ENCODE measurements at places on chromosomes 12 and 14.

DNA sequence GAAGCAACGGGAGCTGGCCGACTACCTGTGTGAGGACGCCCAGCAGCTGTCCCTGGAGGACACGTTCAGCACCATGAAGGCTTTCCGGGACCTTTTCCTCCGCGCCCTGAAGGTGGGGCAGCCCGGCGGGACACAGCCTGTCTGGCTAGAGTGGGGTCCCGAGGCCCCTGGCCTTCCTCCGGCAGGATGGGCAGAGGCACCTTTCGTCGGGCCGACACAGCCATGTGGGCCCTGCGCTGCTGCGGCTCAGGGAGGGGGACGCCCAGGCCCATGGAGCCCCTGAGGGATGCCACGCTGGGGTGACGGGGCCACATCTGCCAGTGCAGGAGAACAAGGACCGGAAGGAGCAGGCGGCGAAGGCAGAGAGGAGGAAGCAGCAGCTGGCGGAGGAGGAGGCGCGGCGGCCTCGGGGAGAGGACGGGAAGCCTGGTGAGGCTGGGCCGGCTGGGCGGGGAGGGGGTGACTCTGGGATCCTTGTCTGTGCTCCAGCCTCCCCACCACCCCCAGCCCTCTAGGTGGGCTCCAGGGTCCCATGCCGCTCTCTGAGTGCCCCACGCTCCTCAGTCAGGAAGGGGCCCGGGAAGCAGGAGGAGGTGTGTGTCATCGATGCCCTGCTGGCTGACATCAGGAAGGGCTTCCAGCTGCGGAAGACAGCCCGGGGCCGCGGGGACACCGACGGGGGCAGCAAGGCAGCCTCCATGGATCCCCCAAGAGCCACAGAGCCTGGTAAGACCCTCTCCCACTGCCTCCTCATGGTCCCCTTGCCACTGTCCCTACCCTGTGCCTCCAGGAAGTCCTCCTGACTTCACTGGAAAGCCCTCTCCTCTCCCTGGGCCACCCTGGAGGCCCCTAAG lies 10.9 kb upstream of the ADSS1 start:
- no peak for DNase-seq

- DNase-seq = no peak
Observed at GRCh38 chr14:74982661-74983060, 20.1 kb upstream of the EIF2B2 start.

- no peak for DNase-seq
Observed at GRCh38 chr12:84982888-84983287, 53.2 kb downstream of the TSPAN19 start.

- no peak for DNase-seq
Observed at GRCh38 chr12:30019366-30020140, 235.8 kb upstream of the TMTC1 start.

DNA sequence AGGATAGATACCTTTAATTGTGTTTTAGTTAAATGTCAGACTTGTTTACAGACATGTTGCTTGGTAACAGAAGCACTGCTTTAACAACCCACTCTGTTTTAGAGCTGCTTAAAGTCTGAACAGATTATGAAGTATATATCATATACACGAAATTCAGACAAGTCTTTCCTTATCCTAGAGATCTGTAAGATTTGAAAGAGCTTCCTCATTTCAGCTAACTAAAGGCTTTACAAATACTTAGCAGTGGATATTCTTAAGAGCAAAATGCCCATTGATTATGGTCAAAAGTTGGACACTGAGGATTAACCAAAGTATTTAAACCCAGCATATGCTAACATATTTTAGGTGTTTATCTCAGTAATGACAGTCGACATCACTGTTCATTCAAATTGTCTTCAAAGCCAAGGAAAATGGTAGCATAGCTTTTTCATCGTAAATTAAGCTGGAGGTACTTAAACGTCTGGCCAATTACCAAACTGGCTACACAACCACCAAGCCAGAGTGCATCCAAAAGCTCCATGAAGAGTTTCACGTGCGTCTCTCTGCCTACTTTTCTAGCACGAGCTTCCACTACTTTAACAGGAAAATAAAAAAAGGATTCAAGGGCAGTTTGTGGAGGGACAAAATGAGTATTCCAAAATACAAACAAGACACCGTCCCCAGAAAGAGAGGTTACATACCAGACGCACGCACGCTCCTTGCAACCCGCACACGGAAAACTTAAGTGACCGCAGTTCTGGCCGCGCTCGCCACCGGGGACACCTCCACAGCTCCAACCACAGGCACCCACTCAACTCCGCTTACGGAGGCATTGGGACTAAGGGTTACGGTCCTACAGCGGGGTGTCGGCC lies 565 bp downstream of the CEP83 start:
- no peak for DNase-seq

DNA sequence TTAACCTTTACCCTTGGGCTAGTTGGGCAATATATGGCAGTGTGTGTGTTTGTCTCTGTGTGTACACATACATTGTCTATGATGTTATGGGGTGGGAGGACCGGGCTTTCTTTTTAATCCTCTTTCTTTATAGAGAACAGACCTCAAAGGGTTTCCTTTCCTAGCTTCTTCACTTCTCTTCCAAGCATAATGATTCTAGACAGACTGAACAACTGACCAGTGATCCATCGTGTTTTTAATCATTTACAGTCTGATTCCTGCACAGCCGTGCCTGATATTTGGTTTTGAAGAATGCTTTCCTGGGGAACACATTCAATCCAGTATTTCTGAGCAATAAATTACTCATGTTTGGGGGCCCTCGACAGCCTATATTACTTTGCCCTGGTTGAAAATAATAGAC lies 481.1 kb upstream of the DCN start:
- DNase-seq = no peak

DNA sequence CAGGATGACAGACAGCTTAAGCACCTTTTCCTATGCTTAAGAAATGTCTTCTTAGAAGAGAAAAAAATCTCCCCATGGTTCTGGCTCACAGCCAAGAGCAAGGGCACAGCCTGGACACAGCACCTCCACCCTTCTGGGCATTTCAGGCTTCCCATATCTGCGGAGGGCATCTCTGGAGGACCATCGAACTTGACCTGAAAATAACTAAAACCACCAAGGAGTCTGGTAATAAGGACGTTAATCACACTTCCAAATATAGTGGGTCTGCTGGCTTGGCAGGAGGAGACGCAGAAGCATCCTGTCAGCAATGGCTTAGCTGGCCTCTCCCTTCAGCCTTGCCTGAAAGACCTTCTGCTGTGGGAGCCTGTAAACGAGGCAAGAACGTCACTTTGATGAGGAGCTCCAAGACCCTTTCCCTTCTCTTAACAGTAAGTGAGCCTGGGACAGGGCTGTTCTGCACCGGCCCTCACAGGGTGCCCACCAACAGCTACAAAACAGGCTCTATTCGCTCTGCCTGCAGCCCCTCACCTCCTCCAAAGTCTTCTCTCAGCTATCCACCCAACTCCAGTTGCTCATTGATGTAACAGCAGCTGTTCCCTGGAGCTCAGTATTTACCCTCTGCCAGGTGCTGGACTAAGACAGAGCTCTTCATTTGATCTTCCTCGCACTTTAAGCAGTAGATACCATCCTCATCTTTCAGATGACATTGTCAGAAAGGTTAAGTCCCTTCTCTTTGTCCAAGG lies 13.2 kb downstream of the SETD3 start:
- DNase-seq = no peak

DNA sequence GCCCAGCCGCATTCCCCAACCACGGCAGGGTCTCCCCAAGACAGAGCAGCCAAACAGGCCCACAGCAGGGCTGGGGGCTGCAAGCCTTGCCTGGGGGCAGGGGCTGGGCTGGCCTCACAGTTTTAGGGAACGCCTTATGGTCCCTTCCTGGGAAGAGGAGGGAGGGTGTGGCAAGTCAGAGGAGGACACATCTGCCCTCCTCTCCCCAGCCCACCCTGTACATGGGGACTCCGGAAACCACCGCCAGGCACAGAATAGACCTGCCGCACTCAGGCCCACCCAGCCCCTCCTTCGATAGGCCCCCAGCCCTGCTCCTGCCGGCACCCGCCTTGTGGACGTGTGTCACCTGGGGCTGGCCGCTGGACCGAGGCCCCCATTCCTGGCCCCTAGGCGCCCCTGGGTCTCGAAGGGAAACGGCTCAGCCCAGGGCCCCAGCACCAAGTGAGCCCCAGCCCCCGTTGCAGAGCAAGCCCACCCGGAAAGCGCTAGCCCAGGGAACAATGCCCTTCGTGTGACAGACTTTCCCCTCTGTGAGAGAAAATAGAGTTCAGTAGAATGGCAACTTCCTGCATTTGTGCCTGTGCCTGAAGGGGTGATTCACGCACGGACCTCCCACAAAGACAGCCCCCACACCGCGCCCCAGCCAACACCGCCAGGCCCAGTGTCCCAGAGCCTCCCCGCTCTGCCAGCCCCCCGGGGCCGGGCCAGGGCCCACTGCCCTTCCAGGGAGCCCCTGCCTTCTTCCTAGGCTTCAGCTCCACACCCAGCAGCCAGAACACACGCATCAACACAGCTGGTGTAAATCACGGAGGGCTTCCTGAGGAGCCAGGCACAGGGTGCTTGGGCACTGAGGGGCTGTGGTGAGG lies 12.0 kb upstream of the NUDT14 start:
- DNase-seq = no peak

- DNase-seq = no peak
Observed at GRCh38 chr12:131912518-131913274, 16.4 kb upstream of the PUS1 start.

DNA sequence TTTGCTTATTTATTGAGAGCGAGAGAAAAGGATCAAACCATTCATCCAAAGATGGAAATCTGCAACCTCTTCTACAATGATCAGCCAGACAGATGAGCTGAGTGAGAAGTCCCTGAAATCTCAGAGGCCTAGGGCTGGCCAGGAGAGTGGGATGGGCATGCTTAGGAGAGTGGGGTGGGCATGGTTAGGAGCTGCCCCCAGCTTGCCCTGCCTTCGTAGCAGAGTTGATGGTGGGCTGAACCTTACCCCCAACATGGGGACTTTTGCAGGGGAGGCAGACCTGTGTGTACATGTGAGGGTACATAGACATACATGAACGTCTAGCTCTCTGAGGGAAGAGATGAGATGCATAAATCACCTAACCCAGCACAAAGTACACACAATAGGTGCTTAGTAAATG lies 95.7 kb upstream of the ESRRB start:
- DNase-seq = no peak

GRCh38 chr14:68552602-68553001 lies 240.3 kb downstream of the ZFP36L1 start:
- no peak for DNase-seq

GRCh38 chr14:54867011-54867410 lies 35.6 kb downstream of the GCH1 start:
- DNase-seq = no peak

DNA sequence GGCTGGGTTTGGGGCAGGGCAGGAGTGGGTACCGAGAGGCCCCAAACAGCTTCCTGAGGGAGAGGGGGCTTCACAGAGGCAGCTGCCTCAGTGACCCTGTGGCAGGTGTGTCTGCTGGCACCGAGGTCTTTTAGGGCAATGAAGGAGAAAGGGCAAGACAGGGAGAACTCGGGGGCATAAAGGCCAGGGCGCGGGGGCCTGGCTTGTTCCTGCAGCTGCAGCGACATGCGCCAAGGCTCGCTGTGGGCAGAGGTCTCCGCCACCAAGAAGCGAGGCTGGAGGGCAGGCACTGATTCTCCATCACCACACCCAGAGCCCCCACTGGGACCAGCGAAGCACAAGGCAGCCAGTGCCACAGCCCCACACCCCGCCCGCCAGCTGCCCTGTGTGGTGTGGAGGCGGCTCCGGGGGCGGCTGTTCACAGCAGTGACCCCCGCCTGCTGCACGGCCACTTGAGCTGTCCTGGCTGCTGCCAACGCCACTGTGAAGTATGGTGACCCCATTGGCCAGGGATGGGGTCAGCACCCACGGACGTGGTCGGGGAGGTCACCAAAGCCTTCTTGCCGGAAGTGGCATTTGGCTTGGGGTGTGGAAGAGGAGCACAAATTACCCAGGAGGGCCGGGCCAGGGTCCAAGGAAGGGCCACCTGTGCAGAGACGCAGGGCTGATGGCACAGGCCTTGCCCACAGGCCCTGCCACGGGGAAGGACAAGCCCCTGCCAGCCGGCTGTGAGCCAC lies 16.4 kb downstream of the BAG5 start:
- no peak for DNase-seq

DNA sequence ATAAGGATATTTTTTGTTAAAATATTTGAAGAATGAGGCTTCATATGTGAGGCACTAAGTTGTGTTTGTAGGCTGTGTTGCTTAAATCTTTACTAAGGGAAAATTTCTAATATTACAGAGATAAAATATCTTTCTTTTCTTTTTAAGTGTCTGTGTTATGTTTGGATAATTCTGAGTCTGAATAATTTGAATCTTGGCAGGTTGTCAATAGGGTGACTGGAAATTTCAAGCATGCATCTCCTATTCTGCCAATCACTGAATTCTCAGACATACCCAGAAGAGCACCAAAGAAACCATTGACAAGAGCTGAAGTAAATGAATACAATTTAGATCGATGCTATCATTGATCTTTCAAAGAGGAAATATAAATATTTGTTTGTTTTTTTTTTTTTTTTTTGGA lies 29.4 kb downstream of the TMPO start:
- DNase-seq = no peak

DNA sequence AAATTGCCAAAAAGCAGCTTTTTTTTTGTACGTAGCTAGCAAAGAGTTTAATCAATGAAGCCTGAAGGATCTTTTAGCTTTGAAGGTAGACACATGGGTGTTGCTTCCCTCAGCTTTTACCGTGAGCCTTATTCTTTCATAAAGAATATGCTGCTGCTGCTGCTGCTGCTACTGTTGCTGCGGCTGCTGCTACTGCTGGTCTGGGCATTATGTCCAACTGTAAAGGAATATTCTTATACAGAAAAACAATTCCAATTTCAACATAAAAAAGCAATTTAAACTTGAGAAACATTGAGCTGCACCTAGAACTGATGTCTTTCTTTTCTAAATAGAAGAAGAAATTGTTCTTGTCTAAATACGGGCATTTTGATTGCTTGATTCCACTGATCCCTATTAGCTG lies 38.9 kb upstream of the PPP1R12A start:
- no peak for DNase-seq

GRCh38 chr12:57112492-57113294 lies 1.5 kb upstream of the STAT6 start:
- DNase-seq = no peak

- no peak for DNase-seq
Observed at GRCh38 chr14:91867316-91867988, at the start of gene TC2N. TSS of gene TC2N (minus strand) at chr14:91867536. CDS start at chr14:91813769, 53,767 bp downstream.

- DNase-seq = no peak
Observed at GRCh38 chr14:92223025-92223424, 99.9 kb upstream of the SLC24A4 start.

- no peak for DNase-seq
Observed at GRCh38 chr12:109531411-109531810, 41.9 kb downstream of the MMAB start.

GRCh38 chr14:93950948-93951634 lies 23.9 kb downstream of the FAM181A start:
- DNase-seq = no peak

- no peak for DNase-seq
Observed at GRCh38 chr14:59206892-59207291, 18.4 kb downstream of the DAAM1 start.

- DNase-seq = no peak
Observed at GRCh38 chr12:5507401-5507935, 75.6 kb downstream of the NTF3 start.

DNA sequence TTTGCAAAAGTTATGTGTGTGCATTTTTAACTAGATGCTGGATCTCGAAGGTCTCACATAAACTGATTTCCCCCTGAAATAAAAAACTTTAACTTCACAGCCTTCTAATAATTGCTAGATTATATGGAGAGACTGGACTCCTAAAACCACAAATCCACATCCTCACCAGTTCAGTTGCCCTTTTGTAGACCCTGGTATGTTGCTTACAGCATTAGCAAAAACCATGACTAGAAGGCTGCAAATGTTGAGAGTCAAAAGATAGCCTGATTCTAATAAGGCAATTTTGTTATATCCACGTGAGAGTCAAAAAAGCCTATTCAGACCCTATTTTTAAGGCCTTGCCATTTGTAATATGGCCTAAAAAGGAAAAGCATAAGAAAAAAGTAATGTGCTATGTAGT lies 37.4 kb downstream of the RASSF8 start:
- no peak for DNase-seq
